ENCODE measurements at places on chromosomes 3 and 15. TPM values are rescaled to one million over a fixed set of nuclear protein-coding genes. Genes with fewer than 3 reads are reported as not detected.

CACNA2D3 gene
- total RNA-seq, result not detected

CPEB1 gene
- 4.2 TPM for total RNA-seq

MESP2 gene
- 0.23 TPM for total RNA-seq

ATP13A5 gene
- total RNA-seq, result not detected
